Esophagus mucosa (tissue), 1 donor: ENCODE measurements at places on chromosomes 7 and 10. TPM values are rescaled to one million over a fixed set of nuclear protein-coding genes. Genes with fewer than 3 reads are reported as not detected.

- peak; percentile 43 for ATAC-seq
Observed at GRCh38 chr10:109996225-109996624, 11.6 kb upstream of the ADD3 start.

DNA sequence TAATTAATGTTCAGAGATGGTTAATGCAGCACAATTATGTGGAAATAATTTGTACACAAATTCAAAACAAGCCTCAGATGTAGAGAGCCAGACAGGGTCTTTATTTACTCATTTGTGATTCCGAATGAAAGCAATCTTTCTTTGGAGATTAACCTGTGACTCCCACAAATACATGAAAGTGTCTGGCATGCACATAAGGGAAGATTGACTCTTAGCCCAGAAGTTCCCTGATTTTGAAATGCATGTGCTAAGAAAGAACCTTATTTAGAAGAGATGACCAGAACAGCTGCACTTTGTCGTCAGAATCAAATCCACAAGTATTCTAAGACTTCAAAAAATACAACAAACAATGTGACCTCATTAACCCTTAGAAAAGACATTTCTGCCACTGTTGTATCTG, 45.1 kb downstream of the RNLS start:
- ATAC-seq, result no peak

Gene SLC16A9
- 14.3 TPM for total RNA-seq

Gene DGKI
- 0.20 TPM for total RNA-seq

Gene ACTL6B
- total RNA-seq, result not detected

DNA sequence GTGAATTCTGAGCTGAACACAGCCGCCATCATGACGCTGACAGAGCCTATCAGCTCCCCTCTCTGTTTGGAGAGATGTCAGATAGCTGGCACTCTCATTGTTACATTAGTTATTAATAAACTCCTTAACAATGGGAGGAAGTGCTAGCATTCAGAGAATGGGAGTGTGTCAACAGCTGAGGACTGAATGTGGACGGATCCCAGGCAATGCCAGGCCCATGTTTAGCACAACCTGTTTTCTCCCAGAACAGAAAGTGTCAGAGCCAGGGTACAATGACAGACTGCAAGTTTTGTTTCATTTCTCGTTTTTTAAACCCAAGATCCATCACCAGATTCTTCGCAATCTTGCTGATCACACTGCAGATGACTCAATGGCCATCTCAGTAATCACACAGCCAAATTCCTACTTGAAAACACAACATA, 99.6 kb downstream of the PRPF18 start:
- ATAC-seq, result peak; percentile 51

DNA sequence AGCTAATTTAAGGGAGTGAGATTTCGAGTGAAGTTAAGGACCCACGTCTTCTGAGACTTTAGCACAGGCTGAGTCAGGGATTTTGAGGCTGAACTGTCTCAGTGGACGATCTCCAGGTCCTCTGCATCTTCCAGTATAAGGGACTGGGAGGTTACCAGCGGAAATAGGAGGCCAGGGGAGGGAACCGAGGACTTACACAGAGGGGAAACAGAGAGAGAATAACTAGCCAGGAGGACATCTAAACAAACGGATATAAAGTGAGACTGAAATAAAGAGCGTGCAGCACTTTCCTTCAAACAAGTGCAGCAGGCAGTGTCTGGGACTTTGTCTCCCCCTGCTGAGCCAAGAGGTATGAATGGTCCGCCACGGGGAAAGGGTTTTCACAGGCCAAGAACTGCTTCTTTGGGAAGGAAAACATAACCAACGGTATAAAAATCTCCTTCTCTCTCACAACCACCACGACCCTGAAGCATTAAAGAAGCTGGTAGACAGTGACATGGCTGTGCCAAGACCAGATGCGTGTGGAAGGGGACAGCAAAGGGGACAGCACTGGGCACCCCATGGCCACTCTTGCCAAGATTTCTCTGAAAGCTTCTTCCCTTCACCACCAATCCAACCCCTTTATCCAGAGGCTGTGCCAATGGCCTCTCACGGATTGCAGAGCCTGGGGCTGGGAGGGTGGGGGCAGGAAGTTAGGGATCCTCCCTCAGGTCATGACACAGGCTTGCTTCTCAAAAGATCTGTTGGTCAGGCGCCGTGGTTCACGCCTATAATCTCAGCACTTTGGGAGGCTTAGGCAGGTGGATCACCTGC, 72.0 kb downstream of the SLC37A3 start:
- ATAC-seq, result peak; percentile 88
